ENCODE measurements at places on chromosomes 11 and 22.

GRCh38 chr11:28490773-28491382 lies 382.7 kb downstream of the METTL15 start:
- no peak for DNase-seq

GRCh38 chr22:23562186-23562585 lies 17.9 kb downstream of the IGLL1 start:
- DNase-seq, result no peak

DNA sequence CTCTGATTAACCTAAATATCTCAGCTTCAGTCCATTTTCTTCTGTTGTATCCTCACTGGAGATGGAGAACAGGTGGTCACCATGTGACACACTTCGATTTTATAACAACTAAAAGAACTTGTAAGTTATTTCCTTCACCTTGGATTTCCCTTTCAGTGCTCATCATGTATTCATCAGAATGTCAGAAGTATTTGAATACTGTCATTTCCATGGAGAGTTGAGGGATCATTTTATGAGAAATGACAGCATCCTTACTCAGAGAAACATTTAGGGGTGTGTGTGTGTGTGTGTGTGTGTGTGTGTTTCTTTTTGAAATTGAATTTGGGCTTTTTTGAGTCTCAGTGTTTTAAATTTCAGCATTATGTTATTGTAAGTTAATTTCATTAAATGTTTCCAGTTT lies 205.8 kb downstream of the ARHGAP42 start:
- DNase-seq, result no peak

DNA sequence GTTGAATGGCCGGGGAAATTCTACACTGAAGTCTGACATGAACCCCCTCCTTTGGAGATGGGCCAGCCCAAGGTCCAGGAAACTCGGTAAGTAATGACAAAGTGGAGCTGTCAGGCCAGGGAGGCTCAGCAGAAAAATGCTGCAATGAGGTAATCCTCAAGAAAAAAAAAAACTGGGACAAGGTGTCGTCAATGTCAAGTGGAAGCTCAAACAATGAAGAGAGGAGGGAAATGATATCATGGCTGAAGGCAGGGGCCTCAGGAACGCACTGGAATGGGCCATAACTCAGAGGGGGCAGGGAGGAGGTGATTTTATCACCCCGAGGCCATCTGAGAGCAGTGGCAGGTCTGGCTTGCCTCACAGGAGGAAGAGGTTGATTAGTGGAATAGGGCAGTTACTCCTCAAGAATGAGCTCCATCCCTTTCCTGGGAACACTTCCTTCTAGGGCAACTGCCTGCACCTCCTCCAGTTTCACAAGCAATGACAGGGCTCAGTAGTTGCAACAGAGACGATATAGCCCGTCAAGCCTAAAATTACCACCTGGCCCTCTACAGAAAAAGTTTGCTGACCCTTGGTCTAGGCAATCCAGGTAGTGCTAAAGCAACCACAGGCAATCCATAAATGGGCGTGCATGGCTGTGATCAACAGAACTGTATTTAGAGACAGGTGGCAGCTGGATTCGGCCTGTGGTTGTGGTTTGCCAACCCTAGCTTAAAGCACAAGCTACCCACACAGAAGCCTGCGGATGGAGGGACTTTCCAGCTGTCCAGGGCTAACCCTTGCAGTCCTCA lies 65.2 kb downstream of the FBXO7 start:
- no peak for DNase-seq

- no peak for DNase-seq
Observed at GRCh38 chr11:109197656-109198055, 224.3 kb upstream of the C11orf87 start.

DNA sequence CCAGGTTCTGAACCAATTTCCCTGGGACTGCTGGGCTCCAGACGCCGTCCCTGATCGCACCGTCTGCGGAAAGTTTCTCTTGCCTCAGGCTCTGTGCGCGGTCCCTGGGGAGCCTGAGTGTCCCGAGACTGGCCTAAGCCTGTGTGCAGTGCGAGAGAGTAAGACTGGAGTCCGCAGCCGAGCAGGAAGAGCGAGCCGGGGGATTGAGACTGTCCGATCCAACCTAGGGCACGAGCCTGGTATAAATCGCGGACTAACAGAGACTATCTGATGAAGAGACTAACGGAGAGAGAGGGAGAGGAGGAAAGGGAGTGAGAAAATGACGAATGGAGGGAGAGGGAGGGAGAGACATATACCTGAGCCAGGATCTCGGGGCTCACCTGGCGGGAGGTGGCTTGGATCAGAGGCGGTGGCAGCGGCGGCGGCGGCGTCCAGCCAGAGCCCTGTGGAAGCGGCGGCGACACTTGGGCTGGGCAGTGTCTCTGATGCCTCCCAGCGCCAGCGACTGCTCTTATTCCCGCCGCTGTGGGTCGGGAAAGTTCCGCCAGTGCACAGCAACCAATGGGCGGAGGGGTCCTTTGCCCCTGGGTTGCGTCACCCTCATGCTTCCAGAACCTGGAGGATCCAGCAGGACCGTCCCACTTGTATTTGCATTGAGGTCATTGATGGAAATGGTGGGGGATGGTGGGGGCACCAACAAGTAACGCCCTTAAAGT lies at the start of gene CALCA:
Gene CALCA (minus strand): TSS at position 487 of the 716 bp plus-strand sequence. CDS start 1,159 bp downstream, outside the sequence.
- no peak for DNase-seq

- no peak for DNase-seq
Observed at GRCh38 chr11:27217948-27218420, 145.0 kb downstream of the CCDC34 start.
